EH (cell line): ENCODE measurements at places on chromosomes 11 and 22.
A peak's percentile ranks its signal among the peaks of the same experiment; 100 is the strongest.

GRCh38 chr11:71489311-71490043 lies 36.5 kb downstream of the NADSYN1 start:
- peak; percentile 20 for DNase-seq

- no peak for DNase-seq
Observed at GRCh38 chr11:79786961-79787360, 346.1 kb upstream of the TENM4 start.

DNA sequence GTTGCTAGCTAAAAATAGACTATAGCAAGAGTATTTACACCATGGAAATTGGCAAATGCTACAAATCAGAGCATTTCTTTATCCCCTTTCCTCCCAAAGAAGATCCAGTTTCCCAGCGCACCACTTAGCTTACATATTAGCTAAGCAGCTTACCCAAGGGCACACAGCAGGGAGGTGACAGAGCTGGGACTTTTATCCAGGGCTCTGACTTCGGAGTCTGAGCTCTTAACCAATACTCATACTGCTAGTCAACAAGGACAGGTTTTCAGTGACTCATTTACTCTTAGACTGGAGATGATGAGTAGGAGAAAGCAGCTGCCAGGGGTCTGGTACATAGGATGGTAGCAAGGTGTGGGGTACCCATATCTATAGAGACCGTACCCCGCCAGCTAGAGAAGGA lies 38.4 kb downstream of the NAV2 start:
- DNase-seq, result no peak

GRCh38 chr11:72326151-72326848 lies 82.3 kb upstream of the PHOX2A start:
- DNase-seq, result peak; percentile 73

DNA sequence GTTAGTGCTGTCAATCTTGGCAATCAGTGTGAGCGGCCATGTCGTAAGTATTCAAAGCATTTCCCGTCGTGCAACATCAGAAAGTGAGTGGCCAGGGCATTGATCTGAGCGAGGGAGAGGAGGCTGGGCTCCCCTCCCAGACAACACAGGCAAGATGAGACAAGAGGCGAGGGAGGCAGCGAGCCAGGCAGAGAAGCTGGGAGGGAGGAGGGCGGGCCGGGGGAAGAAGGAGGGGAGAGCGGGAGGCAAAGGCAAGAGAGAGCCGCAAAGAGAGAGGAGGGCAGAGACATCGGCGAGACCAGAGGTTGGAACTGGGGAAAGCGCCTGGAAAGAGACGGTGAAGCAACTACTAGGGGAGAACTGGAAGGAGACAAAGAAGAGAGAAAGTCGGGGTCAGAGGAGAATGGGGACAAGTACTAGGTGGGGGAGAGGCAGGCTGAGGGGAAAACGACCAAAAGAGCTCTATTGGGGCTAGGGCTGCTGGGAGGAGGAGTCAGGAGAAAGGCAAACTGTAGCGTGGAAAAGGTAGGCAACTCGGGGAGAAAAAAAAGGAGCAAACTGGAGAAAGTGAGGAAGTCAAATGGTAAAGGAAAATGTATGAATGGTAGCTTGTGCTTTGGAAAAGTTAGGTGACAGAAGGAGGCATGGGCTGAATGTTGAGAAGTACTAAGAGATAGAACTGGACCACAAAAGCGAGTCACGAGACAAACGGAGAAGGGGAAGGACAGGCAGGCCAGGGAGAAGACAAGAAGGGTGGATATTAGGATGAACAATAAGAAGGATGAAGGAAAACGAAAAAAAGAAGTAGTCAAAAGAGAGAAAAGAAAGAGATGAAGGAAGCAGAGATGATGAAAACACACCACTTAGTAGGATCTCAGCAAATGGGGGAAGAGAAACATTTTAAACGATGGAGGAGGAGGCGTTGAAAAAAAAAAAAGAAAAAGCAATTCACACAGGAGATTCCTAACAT lies 130.5 kb upstream of the C11orf58 start:
- peak; percentile 85 for DNase-seq

- DNase-seq, result no peak
Observed at GRCh38 chr11:26541870-26542269, 30.2 kb downstream of the MUC15 start.

DNA sequence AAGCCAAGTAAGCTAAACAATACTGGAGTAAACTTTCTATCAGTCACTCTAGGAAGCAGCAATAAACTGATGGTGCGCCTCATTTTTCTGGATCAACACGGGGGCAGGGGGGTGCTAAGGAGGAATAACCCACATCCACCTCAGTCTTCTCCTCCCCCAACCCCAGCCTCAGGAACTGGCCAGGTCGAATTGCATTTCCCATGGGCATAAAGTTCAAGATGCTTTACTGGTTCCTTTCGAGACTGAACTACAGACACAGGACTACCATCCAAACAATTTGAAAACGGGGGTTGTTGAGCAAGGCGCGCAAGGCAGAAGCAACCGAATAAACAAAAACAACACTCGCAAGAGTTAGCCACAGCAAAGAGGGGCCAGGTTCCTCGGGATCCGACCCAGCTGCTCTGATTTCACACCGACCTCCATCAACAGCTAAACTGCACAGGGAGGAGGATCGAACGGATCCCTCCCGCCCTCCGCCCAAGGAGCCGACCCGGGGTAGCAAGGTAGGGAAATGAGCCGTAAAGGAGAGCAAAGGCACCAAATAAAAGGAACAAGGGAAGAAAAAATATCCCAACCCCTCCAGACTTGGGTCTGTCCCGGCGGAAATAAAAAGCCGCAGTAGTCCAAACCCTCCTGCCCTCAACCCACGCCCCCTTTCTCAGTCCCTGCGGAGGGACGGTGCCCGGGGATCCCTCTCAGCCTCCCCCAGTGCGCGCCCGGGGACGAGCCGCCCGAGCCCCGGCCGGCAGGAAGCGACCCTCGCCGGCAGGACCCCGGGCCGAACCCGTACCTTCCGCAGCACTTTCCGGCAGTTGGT lies 801 bp downstream of the SESN3 start:
- DNase-seq, result no peak

DNA sequence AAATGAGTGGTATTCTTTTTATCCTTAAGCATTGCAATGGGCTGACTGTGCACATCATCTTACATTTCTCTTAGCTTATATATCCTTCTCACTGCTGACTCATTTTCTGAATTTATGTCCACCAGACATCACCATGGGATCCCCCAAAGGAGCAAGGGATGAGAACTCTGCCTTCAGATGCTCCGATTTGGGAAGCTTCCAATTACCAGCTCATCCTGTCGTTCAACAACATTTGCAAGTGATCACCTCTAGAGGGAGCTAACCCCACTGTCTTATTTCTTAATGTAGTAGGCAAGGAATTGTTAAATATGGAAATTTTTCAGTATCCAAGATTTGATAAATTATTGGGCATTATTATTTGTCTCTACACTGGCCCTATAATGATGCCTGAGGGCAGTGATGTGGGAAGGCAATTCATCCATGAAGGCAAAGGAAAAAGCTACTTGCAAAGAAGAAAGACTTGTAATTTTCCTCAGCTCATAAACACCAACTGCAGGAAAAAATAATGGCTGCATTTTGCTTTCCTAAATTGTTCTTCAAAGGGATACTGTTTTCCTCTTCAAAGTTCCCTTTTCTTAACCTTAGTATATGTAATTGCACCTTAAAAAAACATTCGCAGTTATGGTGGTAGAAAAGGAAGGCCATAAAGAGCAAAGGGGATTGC lies 102.4 kb upstream of the FSHB start:
- DNase-seq, result peak; percentile 19

DNA sequence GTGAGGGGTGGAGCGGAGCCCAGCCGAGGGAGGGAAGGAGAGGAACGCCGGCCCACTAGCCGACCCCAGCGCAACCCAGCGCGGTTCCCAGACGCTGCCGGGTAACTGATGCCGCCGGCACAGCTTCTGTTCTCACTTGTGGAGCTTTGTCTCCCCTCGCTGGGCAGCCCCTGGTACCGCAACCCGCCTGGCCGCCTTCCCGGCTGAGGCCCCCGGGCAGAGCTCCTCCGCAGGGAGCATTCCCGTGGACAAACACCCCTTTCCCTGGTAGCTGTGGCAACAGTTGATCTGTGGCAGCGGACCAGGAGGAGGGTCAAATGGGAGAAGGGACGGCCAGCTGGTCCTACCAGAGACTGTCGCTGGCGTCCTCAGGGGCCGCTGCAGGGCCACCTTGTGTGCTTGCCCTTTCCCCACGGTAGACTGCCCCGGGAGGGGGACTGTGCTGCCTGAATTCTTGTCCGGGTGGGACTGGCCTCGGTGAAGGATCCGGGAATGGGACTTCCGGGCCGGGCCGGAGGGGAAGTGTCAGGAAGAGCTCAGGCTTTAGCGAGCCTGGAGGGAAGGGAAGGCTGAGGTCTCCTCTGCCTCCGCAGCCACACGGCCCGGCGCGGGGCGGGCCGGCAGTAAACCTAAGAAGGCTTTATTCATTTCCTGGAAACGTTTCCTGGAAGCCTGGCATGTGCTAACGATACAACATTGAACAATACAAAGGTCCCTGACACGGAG lies 468.0 kb downstream of the OPCML start:
- DNase-seq, result peak; percentile 75

GRCh38 chr11:7292922-7293321 lies 41.2 kb downstream of the SYT9 start:
- DNase-seq, result no peak

- no peak for DNase-seq
Observed at GRCh38 chr11:68311160-68312116, 953 bp upstream of the LRP5 start.

DNA sequence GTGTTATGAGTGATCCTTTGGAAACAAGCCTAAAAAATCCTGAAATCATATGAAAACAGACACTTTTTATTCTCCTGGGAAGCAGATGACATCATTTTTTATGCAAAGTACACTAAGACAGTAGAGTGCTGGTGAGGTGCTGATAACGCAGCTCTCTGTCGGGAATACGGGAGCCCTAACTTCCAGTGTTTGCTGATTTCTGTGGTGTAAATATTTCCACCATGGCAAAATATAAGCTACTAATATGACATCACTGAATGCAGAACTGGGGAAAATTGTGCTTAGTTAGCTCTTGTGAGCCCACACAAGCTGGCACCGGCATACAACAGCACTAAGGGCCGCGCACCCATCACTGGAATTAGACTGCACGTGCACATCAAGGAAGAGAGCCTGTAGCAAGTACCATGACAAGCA lies 82.6 kb downstream of the FAM76B start:
- no peak for DNase-seq

DNA sequence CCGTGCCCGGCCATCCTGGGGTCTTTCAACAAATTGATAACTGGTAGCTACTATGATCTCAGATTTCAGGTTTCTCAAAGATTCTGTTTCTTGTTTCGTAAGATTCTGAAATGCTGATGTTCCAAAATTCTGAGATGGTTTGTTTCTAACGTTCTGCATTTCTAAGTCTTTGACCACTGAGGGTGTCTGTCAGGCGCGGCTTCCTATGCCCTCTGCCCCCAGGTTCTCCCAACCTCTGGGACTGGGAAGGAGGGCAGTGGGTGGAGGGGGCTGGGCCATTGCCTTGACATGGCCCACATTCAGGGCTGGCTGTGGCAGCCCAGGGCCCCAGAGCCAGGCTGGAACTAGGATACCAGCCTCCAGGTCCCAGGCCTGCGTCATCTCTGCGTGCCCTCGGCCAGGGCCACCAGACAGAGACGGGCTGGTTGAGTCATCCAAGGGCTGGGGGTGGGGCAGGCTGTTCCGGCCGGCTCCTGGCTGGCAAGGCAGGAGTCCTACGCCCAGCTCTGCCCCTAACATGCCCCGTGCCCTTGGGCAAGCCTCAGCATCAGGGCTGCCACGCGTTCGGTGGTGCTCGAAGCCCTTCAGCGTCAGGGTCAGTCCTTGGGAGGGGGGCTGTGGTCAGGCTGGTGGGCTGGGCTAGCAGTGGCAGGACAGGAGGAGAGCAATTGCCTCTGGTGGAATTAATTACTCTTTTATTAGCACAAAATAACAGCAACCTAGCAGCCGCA lies 5.2 kb downstream of the TMEM134 start:
- DNase-seq, result peak; percentile 12

DNA sequence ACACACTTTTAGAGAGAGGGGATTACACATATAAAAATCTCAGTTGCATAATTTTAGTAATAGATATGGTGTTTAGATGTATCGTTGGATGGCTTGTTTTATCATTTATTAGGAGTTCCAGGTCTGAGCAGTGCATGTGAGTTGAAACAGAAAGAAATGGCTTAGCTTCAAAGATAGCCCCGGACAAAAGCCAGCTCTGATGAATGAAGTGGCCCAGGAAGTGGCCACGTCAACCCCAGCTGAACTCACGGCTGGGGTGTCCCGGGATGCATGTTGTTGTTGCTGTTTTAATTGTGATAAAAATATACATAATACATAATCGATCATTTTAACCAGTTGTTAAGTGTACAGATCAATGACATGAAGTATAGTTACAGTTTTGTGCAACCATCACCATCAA lies 1513.6 kb downstream of the BRD1 start:
- DNase-seq, result no peak

GRCh38 chr22:44369916-44370801 lies 57.4 kb upstream of the SHISAL1 start:
- DNase-seq, result no peak

- DNase-seq, result no peak
Observed at GRCh38 chr22:35850831-35851230, 133.2 kb downstream of the APOL5 start.

GRCh38 chr11:71180694-71181470 lies 71.5 kb downstream of the SHANK2 start:
- DNase-seq, result no peak

- peak; percentile 61 for DNase-seq
Observed at GRCh38 chr11:36164506-36165250, 124.5 kb downstream of the COMMD9 start.

DNA sequence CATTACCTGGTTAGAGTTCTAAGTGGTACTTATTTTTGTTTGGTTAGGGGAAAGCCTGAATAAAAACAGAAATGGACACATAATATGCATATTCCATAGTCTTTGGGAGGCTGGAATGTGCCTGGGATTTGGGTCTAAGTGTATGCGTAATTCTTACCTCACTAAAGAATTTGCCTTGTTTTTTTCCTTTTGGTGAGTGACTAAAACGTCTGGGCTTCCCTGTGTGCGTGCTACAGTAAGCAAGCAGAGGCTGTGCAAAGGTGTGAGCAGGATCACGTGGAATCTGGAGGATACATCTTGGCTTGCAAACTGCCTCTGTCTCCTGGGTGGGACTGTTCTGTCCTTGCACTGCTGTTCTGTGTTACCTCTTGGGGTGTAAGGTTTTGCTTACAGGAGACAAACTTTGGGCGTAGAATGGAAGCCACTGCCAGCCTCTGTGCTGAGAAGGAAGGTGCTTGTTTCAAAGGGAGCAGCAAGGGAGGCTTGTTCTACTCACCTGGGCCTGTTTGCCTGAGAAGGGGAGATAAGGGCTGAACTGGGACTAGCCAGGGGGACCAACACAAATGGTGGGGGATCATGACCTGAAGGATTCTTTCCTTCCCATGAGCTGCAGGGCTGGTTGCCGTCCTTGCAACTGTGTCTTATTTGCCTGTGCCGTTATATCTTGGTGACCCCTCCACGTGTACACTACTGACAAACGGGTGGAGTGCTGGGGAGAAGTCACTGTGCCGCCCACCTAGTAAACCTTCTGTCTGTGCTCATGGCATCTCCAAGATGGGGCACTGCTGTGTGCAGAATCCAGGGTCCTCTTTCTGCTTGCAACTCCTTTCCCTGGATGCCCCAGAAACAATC lies 4.5 kb downstream of the NEAT1 start:
- peak; percentile 75 for DNase-seq

GRCh38 chr11:130426223-130426836 lies 2.1 kb downstream of the ADAMTS8 start:
- DNase-seq, result no peak
